ENCODE measurements at places on chromosomes 3 and 15.

- DNase-seq: no peak
Observed at GRCh38 chr3:102614021-102614569, 179.3 kb downstream of the ZPLD1 start.

- DNase-seq: no peak
Observed at GRCh38 chr3:50583897-50584296, 14.6 kb downstream of the HEMK1 start.

- peak; percentile 29 for DNase-seq
Observed at GRCh38 chr15:60184579-60184978, 180.5 kb downstream of the FOXB1 start.

- no peak for DNase-seq
Observed at GRCh38 chr3:63933459-63933858, 21.3 kb upstream of the SCAANT1 start.

All from iris pigment epithelial cell (primary cell).